Vagina (tissue), 2 donors: ENCODE measurements at places on chromosomes 4 and X.

GRCh38 chr4:109154424-109154823 lies 148.0 kb downstream of the COL25A1 start:
- DNase-seq = no peak

- DNase-seq = no peak
Measured at GRCh38 chr4:119189638-119190037, 22.9 kb upstream of the USP53 start.

GRCh38 chr4:155535802-155536454 lies 130.7 kb upstream of the GUCY1A1 start:
- DNase-seq = no peak

GRCh38 chr4:58767598-58767997 lies 1657.4 kb upstream of the IGFBP7 start:
- no peak for DNase-seq

GRCh38 chr4:137206781-137207180 lies 325.5 kb downstream of the PCDH18 start:
- DNase-seq = no peak

- no peak for DNase-seq
Measured at GRCh38 chr4:38868059-38868960, 704 bp downstream of the FAM114A1 start.

- no peak for DNase-seq
Measured at GRCh38 chrX:53356186-53356585, 66.3 kb downstream of the SMC1A start.

DNA sequence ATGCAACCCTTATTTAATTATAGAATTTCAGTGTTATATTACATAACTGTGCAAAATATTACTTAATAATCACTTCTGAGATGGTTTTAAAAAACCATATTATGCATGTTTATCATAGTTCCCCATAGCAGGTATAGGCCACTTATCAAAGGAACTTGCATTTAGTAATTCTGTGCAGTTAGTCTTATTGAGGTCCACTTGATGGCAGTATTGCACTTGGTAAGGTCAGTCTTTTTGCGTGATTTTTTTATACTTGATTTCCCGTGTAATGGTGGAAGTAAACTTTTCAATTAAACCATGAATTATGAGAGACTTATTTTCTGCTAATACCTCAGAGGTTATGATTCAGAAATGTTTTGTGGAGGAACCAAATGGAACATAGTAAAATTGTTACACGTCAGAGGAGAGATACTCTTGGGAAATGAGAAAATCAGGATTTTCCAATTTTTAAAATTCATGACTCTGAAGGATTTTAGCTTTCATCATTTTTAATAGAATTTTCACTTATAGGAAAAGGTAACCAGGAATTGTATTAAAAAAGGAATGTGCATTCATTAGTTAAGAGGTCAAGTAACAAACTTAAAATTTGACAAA lies 230.0 kb downstream of the CCSER1 start:
- no peak for DNase-seq

- DNase-seq = no peak
Measured at GRCh38 chrX:106932492-106932923, 12.3 kb downstream of the CLDN2 start.

GRCh38 chr4:37666625-37667071 lies 19.5 kb downstream of the RELL1 start:
- no peak for DNase-seq

GRCh38 chrX:109352066-109352588 lies 129.8 kb downstream of the GUCY2F start:
- no peak for DNase-seq

DNA sequence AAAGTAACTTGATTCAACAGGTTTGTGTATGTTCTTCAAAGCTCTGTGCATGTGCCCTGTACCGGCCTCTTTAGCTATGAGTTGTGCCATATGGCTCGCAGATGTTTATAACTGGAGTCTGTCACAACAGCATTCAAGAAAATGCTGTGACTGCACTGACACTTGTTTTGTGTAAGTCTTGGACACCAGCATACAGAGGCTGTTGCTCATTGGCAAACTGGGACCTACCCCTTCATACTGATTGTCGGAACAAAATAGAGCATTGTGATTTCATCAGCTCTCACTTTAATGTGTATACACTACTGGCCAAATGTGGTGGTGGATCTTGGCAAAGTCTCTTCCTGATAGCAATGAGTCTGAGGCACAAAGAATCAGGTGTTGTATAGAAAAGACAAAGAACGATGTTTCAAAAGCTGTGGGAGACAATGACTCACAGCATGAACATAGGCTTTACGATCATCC lies 133.9 kb downstream of the EGF start:
- no peak for DNase-seq

- DNase-seq = no peak
Measured at GRCh38 chrX:29872831-29873230, 342.5 kb upstream of the MAGEB2 start.

- peak; percentile 70 for DNase-seq
Measured at GRCh38 chr4:26455571-26455970, 34.7 kb downstream of the CCKAR start.

- no peak for DNase-seq
Measured at GRCh38 chr4:80101792-80102116, 28.7 kb upstream of the ANTXR2 start.

- DNase-seq = no peak
Measured at GRCh38 chr4:66927937-66928336, 617.4 kb downstream of the CENPC start.

- no peak for DNase-seq
Measured at GRCh38 chr4:167842487-167842886, 249.8 kb upstream of the ANXA10 start.

GRCh38 chr4:97003715-97004114 lies 1139.6 kb downstream of the STPG2 start:
- DNase-seq = no peak

DNA sequence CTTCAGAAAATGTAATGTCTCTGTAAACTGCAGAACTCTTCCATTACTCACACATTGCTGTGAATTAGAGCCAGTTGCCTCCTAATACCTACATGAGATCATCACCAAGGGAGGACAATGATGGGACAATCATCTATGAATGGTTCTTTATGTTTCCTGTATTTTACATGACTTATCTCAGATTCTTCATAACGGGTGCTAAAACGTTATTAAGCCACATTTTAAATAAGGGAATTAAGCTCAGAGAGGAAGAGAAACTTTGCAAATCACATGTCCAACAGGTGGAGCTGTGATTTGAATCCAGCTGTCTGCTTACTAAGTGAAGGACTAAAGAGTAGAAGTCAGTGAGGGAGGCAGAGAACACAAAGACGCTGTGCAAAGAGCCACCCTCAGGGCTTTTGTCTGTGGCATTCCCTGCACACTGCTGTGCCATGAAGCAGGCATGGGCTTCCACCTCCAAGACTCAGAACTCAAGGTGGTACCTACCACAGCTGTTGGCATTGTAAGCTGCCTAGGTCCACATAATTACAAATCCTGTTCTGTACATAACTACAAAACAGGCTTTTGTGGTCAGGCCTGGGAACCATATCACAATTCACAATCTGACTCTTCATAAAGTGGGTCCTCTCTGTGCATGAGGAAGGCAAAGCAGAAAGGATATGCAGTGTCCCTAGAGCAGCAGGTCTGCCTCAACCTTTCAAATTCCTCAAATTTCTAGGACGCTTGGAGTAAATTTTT lies 12.8 kb downstream of the TBC1D9 start:
- no peak for DNase-seq

DNA sequence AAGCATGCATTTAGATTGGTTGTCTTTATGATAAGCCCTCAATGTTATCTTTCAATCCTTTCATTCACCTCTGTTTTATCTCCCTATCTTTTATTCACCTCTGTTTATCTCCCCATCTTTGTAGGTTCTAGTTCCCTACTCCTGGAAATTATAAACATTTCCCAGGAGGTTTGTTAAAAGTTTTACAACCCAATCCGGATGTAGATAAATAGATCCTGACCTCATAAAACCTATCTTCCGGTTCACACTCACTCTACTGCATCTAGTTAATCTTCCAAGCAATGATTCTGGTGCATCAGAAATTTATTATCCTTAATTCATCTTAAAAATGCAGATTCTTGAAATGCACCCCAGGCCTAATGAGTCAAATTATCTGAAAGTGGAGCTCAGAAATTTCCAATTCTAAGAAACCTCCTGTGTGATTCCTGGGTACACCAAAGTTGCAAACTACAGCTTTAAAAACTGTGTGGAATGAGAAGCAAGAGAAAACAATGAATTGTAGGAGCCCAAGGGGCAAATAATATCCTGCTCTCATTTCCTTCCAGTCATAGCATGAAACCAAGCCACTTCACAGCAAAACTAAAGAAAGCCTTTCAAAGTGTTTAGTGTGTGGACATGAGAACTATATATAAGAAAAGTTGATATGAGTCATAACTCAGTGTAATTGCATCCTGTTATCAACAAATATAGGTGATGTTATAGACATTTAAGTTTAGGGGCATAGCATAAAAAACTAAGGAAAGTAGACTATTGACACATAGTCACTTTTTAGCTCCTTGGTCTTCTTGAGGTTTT lies 51.1 kb upstream of the UGT8 start:
- no peak for DNase-seq

- DNase-seq = no peak
Measured at GRCh38 chr4:112942997-112943396, 106.5 kb upstream of the ANK2 start.

DNA sequence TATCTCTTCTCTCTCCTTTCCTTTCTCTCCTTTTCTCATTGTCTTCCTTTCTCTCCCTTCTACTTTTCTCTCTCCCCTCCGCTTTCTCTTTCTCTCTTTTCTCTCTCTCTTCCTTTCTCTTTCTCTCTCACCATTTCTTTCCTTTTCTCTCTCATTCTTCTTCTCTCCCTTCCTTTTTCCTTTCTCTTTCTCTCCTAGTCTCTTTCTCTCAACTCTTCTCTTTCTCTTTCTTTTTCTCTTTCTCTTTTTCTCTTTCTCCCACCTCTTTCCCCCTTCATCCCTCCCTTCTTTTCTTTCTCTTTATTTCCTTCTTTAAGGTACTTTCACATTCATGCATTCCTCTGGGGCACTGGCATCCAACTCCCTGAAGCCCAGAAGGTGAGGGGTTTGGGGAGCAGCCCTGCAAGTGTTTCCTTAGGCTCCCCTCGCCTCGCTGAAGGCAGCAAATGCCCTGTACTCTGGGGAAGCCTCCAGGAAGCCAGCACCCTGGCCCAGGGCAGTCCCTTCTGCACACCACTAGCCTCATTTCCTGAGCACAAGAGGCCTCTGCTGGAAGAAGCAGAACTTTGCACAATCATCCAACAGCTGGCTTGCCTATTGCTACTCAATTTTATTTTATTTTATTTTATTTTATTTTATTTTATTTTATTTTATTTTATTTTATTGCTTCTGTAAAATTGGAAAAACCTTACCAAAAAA lies 124.2 kb downstream of the NFKB1 start:
- DNase-seq = no peak

- DNase-seq = no peak
Measured at GRCh38 chr4:106809076-106809475, 227.0 kb downstream of the DKK2 start.

- no peak for DNase-seq
Measured at GRCh38 chr4:112213091-112213490, 18.5 kb upstream of the AP1AR start.

DNA sequence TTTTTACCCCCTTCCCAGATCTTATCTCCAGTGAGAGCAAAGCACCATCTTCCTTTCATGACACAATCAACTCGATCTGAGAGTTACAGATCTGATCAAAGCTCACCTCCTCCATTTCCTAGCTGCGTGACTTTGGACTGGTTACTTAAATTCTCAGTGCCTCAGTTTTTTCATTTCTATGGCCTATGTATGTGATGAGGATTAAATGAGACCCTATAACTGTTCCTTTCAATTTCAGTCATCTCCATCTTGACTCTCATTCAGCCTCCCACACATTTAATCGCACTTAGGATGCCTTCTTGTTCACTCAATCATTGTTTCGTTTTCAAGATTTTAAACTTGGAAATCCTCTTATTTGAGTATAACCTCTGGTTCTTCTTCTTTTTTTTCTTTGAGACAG lies 20.1 kb upstream of the CXCR3 start:
- DNase-seq = no peak

DNA sequence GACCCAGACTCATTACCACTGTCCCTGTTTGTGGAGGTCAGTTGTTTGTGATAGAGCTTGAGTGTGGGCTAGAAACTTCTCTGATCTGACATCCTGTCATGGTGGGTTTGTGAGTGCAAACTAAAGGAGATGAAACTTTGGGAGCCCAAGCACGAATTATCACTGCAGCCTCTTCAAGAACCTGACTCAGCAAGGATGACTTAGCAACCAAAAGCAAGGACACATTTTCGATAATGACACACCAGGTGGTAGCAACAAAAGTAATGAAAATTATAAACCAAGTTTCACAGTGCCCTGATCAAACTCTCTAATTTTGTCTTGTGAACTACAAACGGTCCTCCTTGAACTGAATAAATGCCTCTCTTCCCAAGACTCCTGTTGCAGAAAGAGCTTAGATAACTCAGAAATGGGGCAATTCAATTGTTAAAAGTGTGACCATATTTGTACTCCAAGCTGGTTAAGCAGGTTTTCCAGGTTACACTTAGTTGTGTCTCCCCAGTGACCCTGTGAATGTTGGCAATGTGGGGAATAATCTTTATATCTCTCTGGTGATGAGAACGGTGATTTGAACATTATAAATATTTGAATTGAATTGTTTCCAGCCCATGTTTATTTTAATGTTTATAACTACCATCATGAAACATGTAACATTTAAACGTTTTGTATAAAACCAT lies 52.6 kb upstream of the ATP8A1 start:
- DNase-seq = no peak

DNA sequence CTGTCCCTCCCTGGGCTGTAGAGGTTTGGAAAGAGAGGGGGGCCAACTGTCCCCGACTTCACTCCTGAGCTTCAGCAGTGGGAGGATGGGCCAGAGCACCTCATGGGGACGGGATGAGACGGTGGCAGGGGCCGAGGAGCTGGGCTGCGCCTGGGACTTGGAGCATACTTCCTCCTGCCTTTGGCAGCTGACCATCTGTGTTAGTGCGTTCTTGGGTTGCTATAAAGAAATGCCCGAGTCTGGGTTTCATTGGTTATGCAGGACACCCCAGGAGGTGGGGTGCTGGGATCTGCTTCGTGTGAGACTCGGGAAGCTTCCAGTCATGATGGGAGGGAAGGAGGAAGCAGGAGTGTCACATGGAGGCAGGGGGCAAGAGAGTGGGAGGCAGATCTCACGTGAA lies 7.4 kb downstream of the PSAPL1 start:
- DNase-seq = no peak

- DNase-seq = no peak
Measured at GRCh38 chr4:158182736-158183135, 9.9 kb upstream of the GASK1B start.

- DNase-seq = no peak
Measured at GRCh38 chr4:7651461-7651921, 216.8 kb upstream of the PSAPL1 start.
